ENCODE measurements at places on chromosomes 7 and 10.
A peak's percentile ranks its signal among the peaks of the same experiment; 100 is the strongest.

DNA sequence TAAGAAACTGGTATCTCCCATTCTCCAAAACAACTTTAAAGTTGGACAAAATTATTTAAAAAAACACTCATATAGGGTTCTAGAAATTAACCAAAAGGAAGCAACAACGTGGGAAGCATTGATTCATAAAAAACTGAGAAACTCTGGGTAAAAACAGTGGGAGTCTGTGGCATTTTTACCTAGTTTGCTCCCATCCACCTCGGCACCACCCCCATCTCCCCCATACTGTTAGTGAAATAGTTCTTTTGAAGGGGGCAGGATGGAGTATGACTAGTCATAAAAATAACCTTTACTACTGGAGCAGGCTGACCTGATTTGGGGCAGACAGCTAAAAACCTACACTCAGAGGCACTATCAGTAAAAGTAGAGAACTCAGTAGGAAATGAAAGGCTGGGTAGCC lies 123.2 kb downstream of the AVL9 start:
- no peak for DNase-seq

- DNase-seq, result no peak
Observed at GRCh38 chr7:36896418-36896817, 172.1 kb upstream of the AOAH start.

- no peak for DNase-seq
Observed at GRCh38 chr10:74995806-74996205, 115.7 kb upstream of the SAMD8 start.

DNA sequence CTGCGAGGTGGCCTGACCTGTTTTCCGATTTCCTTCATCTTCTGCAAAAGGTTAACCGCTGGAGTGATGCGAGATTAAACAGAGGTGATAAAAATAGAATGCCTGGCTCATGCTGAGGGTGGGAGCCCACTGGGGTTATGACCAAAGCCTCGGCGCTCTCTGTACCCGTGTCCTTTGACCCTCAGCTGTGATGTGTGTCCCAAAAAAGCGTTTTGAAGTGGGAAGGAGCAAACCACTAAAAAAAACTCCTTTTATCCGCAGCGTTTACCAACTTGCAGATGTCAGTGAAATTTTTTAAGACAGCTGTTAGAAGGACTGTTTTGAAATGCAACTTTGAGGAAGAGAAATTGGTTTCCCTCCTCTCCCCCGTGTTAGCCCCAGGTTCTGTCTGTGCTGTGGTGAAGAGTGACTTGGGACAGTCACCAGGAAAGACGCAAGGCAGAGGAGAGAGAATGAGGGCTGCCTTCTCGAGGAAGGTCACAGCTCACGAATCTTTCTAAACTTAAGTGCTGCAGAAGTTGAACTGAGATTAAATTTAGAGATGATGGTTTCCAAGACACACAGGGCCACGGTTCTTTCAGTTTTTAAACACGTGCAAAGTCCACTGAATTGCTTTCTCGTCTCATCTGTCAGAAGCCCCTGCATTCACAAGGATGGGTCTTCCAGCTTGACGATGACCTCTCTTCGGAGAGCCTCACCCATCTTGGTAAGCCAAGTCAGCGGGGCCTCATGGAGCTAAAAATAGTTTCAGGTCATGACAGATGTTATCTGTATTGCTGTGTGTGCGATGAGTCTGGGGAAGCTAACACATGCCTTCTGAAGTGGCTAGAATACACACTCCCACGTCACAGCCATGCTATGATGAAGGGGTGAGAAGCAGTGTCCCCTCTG lies 27.6 kb downstream of the AMZ1 start:
- DNase-seq, result no peak

- no peak for DNase-seq
Observed at GRCh38 chr10:96074776-96075175, 31.4 kb downstream of the CCNJ start.

GRCh38 chr10:116466715-116467422 lies 39.2 kb downstream of the PNLIPRP3 start:
- no peak for DNase-seq

GRCh38 chr10:16991011-16991410 lies 138.6 kb downstream of the CUBN start:
- no peak for DNase-seq

DNA sequence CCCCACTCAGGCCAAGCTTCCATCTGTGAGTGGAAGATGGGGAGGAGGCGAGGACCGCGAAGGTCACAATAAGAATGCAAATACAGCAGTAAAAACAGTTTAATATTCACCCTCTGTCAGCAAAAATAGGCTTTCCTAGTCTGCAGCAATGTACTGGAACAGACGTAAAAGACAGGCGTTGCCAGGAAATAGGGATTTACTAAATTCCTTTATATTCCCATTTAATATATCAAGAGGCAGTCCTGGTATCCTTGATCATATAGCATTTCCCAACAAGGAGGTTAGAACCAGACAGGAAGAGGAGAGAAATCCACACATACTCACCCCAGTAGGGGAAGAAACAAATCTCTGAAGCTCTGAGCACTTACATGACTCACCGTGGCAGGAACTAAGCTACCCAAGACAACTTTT lies 1054.9 kb upstream of the C7orf33 start:
- DNase-seq, result no peak

GRCh38 chr10:129870961-129871621 lies 93.0 kb downstream of the EBF3 start:
- no peak for DNase-seq

DNA sequence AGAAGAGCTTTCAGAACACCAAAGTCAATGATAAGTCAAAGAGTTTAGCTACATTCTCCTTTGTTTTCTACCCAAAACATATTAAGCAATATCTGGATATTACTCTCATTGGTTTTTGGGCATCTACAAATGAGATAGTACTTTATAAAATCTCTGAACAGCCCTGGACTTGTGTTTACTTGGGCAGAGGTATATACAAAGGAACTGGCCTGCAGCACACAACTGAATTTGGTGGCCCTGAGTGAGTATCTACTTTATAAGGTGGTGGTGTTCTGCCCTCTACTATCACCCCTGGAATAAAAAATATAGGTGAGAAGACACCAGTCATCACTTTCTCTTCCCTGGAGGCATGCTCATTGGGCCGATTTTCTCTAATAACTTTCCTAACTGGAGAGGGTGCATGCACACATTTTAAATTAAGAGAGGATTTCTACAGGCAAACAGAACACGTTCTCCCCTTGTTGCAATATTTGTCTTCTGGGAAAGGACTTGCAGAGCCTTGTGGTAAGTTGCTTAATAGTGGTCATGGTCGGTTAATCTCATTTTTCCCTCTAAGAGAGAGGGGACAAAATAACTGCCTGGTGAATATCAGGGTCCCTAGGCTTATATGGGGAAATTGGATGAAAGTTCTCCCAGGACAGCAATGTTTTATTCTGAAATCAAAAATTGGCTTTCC lies 41.1 kb downstream of the OTUD1 start:
- no peak for DNase-seq

GRCh38 chr10:100894589-100895294 lies 18.0 kb upstream of the SLF2 start:
- no peak for DNase-seq

- no peak for DNase-seq
Observed at GRCh38 chr7:54394834-54395233, 147.3 kb upstream of the VSTM2A start.

- DNase-seq, result no peak
Observed at GRCh38 chr7:2008936-2009540, 223.7 kb downstream of the MAD1L1 start.

GRCh38 chr7:29988424-29989256 lies 961 bp downstream of the SCRN1 start:
- peak; percentile 35 for DNase-seq

DNA sequence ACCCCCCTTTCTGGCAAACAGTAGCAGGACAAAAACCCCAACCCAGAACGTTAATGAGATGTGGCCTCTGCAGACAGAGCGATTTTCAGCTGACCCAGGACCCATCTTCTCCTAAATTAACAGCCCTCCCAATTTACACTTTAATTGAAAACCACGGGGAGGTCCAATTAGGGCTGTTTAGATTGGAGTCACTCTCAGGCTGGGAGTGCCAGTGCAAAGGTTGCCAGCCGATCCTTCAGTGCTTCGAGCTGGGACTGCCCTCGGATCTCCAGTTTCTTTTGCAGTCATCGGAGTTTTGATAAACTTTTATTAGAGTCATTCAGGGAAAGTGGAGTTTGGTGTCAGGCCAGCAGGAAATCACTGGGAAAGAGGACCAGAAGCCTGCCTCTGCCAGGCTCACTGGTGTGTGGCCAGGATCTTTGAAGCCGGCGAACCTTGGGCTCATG lies 108.0 kb downstream of the DOCK1 start:
- DNase-seq, result no peak

DNA sequence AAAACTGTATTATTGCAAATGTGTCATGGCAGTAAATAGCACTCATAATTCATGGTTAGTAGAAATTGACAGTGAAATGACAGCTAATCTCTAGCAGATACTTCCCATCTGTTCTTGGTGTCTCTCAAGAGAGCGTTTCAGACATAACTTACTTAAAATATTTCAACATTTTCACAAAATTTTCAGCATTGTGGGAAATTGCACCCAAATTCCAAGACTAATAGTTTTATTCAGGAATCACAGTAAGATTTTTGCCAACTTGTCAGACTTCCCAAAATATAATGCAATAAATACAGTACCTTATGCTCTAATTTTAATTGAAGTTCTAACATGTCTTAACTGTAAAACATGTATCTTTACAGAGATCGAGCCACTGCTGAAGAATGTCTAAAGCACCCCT lies 41.2 kb downstream of the STK17A start:
- no peak for DNase-seq

DNA sequence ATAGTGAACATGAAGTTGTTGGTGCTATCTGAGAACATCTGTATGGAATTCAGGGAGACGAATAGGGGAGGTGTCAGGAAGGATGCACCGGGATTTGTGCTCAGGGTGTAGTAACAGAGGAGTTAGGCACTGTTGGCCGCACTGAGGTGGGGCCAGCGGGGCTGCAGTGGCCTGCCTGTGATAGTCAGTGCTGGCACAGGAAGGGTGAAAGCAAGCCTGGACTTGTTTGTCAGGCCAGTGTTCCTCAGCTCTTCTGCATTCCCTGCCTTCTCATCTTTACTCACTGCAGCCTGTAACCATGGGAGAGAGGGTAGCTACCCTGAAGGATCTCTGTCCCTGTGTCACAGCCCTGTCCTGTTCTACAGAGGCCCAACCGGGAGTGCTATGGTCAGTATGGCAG lies 81.3 kb downstream of the SH2D4B start:
- DNase-seq, result no peak

DNA sequence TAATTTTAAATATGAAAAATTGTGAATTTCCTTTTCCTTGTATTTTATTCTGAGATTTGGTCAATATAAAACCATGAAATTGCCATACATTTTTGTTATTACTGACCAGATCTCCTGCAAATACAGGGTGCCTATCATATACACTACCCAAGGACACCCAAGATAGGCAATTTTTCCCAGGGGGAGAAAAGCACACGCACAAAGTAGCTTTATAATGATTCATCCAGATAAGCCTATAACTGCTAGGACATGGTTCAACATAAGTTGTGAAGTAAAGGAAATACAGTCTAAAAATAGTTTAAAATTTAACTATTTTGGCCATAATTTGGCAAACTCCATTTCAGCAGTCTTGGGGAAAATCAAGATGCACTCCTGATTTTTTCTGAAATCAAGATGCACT lies 4.8 kb downstream of the RUFY2 start:
- DNase-seq, result no peak

DNA sequence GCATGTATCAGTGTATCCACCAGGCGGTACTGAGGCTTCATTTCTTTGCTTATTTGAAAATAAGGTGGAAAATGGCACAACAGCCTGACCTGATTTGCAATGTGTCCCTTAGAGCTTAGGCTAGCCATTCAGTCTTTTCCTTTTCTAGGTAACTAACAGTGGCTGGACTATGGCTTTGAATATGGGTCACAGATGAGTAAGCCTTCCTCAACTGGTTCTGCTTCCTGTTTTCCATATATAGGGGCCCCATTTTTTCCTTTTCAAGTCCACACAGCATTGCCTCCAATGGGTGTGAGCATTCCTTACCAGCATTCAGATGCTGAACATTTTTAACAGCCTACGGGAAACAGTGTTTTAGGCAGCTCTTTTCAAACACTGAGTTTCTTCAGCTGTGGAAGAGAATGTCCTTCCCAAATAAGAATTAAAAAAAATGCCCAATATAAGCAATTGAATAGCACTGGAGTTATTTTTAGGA lies 3.9 kb upstream of the ITGB1 start:
- peak; percentile 57 for DNase-seq

DNA sequence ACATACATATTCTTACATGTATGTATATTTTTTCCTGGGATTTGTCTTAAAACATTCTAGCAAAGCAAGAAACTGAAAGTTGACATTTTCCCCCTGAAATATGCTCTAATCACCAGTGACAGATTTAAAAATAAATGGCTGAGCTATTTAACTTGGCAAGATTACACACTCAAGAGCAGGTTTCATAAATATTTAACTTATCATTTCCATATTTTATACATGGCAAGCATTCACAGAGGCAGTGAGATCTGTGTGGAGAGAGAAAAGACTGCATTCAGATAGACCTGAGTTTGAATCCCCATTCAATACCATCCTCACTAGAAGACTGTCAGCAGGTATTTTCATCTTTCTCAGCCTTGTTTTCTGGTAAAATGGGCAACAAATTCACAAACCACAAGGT lies 1043.0 kb downstream of the NRG3 start:
- DNase-seq, result no peak

- DNase-seq, result no peak
Observed at GRCh38 chr7:91953618-91954017, 13.0 kb downstream of the AKAP9 start.

GRCh38 chr7:116953906-116954838 lies 871 bp downstream of the ST7 start:
- DNase-seq, result peak; percentile 63

DNA sequence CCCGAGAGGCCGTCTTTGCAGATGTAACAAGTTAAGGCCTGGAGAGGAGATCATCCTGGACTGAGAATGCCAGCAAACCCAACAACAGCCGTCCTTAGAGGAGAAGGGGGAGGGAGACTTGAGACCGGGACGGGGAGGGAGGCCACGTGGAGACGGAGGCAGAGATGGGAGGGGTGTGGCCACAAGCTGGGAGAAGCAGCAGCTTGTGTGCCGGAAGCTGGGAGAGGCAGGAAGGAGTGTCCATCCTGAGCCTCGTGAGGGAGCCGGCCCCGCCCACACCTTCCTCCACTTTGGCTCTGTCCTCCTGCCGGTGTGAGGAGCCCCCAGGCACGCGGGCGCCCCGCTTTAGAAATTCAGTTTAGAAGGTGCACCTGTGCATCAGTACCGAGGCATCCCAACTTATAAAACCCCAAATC lies 95.7 kb downstream of the DNAJB6 start:
- peak; percentile 38 for DNase-seq

DNA sequence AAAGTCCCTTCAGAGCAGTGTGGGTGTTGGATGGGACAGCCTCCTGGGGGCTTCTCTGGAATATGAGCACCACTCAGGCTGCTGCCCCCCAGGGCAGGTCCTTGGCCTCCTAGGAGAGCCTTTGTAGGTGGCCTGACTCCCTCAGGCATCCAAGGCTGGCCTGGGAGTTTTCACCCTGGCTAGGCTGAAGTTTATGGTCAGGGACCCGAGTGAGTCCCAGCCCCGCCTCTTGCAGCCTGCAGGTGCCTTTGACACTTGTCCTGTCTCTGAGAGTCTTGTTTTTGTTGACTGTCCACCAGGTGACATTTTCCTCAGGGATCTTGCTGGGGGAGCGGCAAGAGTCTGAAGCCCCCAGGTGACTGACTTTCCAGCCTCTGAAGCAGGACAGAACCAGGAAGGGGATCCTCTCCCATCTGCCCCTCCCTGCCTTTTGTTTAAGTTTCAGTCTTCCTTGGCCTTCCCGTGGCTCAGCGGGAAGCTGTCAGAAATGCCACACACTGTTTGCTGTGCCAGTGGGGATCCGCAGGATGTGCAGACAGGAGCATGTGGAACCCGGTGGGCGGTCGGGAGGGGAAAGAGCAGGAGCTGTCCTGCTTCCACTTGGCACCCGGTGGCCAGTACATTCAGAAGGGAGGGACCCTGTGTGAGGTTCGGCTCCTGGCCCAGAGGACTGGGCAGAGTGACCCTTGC lies 59.5 kb downstream of the LRRC18 start:
- no peak for DNase-seq

Data from kidney epithelial cell (primary cell).